CD4-positive, alpha-beta T cell treated with Interleukin-21 for 1 hour (primary cell): ENCODE measurements at places on chromosomes 4 and X.

- peak; percentile 15 for DNase-seq
Measured at GRCh38 chrX:110317061-110317819, 645 bp downstream of the AMMECR1 start.

DNA sequence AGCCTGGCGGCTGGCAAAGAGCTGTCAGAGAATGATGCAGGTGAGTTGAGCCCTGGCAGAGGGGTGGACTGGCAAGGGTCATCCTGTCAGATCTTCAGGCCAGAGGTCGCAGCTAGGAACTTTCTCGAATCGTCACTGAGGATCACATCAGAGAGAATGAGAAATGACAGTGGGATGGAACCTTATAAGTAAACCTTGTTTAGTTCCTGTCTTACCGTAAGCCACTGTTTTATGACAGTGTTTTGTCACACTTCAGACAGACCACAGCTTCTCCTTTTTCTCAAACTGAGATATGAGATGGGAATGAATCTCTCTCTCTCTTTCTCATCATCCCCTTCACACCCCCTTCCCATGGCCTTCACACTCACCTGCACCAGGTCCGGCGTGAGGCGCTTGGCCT lies 9.3 kb downstream of the DIPK2B start:
- DNase-seq = peak; percentile 4

DNA sequence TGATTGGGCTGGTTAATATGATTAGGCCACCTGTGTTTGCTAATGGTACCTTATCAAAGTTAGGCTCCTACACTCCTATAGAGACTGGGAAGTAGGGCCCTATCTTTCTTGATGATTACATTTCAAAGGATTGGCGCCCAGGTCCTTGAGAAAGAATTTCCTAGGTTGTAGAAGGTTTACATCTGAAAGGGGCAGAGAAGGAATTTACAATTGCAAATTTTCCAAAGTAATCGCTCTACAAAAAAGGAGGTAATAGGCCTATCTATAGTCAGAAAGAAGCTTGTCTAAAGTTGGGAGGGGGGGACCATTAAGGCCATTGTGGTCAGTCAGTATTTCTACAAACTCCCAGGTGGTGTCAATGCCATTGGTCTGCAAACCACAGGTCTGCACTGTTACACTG lies 638.4 kb downstream of the IL1RAPL1 start:
- no peak for DNase-seq

DNA sequence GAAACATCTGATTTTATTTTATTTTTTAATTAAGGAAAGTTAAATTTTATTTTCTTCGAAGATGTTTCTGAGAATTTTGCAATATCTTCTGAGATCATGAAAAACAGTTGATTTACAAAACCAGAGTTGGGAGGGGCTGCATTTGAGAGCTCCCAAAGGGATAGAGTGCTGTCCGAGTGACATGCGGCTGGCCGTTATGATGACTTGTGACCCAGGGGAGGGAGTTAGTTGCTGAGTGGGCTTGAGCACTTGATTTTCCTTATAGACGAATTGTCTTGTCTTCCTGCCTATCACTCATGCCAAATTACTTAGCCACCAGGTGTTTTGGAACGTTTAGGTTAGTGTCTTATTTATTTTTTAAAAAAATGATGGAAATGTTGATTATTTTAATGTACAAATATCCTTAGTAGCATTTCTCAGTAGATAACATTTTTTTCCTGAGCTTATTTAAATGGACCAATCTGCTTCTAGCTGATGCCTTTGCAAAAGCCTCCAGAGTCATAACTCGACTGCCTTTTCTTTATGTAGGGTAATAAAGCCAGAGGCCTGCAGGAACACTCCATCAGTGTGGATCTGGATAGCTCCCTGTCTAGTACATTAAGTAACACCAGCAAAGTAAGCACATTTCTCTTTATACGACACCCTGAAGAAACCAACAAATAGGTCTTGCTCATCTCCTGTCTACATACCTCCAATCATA lies 85.2 kb downstream of the PTTG2 start:
- DNase-seq = no peak

DNA sequence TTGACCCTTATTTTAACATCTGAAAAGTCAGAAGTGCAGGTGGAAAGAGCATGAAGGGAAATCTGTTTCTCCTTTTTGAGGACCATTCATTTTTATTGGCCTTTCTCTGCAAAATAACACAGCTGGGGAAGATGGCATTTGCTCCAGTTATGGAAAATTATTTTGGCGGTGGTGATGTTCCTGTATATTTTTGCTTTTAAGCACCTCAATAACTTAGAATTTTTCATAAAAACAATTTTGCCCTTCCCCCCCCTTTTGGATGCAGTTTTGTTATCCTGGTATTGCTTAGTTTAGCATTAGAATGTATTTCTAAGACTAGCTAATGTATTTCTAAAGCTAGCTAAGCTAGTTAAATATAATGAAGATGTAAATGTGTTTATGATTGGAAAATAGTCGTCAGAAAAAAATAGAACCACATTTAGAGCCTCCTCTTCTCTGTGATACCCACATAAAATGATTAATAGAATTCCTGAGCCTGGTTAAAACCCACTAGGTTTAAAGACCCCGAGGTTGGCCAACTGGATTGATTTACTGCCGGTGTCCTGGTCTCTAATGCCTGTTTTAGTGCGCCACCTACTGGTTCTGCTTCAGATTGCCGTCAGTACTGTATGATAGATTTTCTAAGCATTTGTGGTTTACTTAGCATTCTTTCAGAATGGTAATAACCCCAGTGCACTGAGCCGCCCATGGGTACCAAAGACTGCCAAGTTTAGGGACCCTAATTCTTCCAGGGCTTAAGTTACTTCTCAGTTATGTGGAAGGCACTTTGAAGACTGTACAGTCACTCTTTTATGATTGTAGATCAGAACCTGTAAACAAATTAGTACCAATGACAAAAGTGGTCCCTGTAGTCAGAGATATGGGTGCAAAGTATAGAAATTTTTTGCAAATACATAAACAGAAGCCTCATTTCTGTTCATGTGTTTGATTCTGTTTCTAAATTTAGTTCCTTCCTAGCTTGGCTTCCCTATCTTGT lies 11.4 kb downstream of the KLF3 start:
- peak; percentile 87 for DNase-seq

DNA sequence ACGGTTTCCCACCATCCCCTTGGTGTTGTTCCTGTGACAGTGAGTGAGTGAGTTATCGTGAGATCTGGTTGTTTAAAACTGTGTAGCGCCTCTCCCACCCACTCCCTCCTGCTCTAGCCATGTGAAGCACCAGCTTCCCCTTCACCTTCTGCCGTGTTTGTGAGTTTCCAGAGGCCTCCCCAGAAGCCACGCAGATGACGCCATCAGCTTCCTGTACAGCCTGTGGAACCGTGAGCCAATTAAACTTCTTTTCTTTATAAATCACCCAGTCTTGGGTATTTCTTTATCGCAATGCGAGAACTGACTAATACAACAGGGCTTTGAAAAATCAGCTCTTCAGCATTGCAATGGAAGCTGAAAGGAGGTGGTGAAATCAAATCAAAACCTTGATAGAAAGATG lies 50.0 kb downstream of the FGFBP1 start:
- no peak for DNase-seq

- peak; percentile 90 for DNase-seq
Measured at GRCh38 chr4:40196724-40197281, at the start of gene RHOH. RHOH (plus strand) TSS chr4:40197031; CDS start chr4:40243387, 46,356 bp downstream.

GRCh38 chr4:17366496-17366895 lies 145.4 kb downstream of the QDPR start:
- DNase-seq = no peak

DNA sequence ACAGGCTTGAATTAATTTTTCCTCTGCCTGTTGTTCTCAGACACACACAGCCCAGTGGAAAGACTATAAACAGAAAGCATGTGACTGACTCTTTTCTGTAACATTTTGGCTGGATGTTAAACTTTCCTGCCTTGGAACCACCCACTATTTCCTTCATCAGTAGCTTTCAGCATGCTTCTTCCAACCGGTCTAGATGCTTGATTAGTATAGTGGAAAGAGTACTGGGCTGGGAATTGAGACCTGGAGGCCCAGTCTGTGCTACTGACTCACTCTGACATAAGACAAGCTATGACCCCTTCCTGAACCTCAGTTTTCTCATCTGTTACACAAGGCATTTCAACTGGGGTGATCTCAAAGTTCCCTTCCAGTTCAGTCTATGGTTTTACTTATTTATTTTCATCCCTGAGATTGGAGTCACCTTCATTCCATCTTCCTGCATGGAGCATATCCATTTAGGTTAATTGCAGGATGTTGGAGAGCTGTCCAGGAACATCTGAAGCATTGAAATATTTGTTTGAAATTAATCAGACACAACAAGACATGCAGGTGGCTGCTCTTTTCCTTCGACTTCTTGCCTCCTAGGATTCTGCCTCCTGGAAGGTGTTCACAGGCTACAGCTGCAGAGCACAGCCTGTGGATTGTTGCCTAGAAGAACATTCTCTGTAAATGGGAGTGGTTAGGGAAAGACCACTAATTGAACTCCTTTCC lies 173.4 kb downstream of the RTL9 start:
- DNase-seq = no peak

GRCh38 chrX:5163663-5164062 lies 1065.0 kb downstream of the NLGN4X start:
- no peak for DNase-seq

DNA sequence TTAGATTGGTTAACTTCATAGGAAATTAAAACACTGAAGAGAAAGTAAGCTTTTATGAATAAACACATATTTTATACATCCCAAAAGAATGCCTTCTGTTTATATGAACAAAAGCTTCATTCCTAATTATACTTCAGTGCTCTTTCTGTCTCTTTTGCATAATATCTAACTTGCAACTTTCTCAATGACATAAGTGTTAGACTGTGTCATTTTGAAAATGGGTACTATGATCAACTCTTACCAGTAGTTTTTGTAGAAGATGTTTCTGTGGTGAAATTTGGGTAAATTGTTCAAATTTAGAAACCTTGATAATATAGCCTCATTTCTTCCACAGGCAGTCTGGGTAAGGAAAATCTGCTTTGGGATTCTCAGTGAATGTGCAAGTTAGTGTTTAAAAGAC lies 991.4 kb downstream of the CCSER1 start:
- no peak for DNase-seq

DNA sequence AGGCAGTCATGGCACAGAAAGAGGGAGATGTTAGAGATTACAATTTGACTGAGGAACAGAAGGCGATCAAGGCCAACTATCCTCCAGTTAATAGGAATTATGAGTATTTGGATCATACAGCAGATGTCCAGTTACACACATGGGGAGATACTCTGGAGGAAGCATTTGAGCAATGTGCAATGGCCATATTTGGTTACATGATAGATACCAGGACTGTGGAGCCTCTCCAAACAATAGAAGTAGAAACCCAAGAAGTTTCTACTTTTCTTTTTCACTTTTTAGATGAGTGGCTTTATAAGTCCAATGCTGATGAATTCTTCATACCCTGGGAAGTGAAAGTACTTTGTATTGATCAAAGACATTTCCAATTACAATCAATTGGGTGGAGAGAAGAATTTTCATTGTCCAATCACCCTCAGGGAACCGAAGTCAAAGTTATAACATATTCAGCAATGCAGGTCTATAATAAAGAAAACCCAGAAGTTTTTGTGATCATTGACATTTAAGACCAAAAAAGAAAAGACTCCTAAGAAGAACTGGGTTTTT lies 139.1 kb downstream of the MAB21L2 start:
- DNase-seq = no peak

- no peak for DNase-seq
Measured at GRCh38 chr4:172815499-172816164, 353.0 kb upstream of the GALNT7 start.

GRCh38 chrX:39736216-39737211 lies 361.2 kb downstream of the BCOR start:
- DNase-seq = no peak

DNA sequence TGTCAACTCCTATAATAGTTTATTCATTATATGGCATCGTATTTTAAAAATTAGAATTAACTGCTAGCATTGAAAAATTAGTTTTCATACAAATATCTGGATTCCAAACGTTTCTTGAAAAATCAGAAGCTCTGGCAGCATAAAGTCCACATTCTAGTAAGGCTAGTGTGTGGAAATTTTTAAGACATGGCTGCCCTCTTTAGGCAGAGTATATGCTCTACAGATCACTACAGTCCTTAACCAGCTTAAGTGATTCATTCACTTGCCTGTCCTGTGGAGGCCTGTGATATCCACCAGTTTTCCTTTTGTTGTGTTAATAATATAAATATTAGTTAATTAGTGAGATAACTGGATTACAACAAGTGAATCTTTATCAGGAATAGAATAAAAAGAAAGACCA lies 287.2 kb downstream of the OPHN1 start:
- DNase-seq = no peak

GRCh38 chr4:6470502-6471306 lies 1.7 kb downstream of the PPP2R2C start:
- no peak for DNase-seq

DNA sequence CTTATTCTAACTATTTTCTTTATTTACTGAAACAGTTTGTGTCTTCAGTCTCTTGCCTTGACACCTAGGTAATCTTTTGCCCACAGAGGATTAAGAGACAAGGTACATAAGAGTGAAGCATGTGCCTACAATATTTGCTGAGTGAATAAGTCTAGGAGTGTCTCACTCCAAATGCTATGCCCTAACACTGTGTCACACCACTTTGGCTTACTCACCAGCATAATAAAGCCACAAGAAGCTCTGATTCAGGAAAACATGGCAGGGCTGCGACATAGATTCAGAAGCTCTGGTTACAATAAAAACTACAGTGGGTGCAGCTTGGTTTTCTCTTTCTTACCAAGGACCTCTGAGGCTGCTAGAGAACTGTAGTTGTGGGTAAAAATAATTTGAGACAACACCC lies 127.1 kb downstream of the RBM46 start:
- no peak for DNase-seq

GRCh38 chr4:129916991-129917390 lies 821.0 kb downstream of the C4orf33 start:
- no peak for DNase-seq

DNA sequence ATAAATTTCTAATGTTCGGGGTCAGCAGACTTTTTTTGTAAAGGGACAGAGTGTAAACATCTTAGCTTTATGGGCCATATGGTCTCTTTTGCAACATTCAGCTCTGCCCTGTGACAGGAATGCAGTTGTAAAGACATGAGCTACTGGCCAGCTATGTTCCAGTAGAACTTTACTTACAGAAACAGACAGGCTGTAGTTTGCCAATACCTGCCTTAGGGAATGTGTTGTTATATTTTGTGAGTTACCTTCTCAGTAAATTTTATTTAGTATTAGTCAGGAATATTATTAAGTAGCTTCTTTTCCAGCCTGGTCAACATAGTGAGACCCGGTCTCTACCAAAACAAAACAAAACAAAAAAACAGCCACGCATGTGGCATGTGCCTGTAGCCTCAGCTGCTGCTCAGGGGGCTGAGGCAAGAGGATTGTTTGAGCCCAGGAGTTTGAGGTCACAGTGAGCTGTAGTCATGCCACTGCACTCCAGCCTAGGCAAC lies 48.7 kb downstream of the HTT start:
- DNase-seq = no peak

DNA sequence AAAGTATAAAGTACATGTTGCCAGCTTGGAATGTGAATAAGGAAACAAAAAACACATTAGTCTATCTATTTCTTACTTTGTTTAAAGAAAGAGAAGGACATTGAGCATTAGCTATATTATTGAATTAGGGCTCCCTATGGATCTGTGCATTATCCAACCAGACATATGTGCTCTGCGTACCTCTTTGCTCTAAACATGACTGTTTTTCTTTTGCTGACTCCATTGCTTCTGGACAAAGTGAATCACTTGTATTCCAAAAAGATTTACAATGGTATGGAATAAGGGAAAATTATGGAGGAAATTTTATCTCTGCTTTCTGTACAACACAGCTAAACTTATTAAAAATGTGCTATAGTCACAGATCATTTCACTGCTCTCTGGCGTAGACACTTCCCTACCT lies 727.8 kb upstream of the LCORL start:
- DNase-seq = no peak

- DNase-seq = no peak
Measured at GRCh38 chrX:107701493-107702121, 73.3 kb downstream of the PRPS1 start.
